ENCODE measurements at places on chromosomes 12 and 14.

DNA sequence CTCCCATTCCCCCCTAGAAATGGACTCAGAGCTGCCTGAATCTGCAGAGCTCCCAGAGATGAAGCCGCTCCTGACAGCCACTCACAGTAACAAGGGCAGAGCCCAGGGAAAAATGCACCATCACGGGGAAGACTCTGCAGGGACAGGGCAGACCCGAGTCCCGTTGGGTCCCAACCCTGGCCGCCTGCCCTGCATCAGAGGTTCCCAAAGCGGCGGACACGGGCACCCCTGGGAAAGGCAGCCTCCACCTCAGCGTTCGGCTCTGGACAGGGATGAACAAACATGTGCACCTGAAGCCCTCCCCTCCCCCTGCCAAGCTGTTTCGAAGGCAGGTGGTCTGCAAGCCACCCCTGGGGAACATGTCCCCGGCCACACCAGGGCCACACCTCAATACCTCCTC, 320.4 kb downstream of the ADGRD1 start:
- no peak for DNase-seq

GRCh38 chr12:115213538-115214016, 529.6 kb upstream of the TBX3 start:
- DNase-seq = peak; percentile 74

GRCh38 chr14:20476776-20477175, 7.6 kb downstream of the PNP start:
- no peak for DNase-seq

GRCh38 chr12:116365606-116366455, 88.3 kb upstream of the MED13L start:
- DNase-seq = no peak

- DNase-seq = no peak
These were observed 109.0 kb upstream of the ATP2B1 start for GRCh38 chr12:89817501-89818226.

DNA sequence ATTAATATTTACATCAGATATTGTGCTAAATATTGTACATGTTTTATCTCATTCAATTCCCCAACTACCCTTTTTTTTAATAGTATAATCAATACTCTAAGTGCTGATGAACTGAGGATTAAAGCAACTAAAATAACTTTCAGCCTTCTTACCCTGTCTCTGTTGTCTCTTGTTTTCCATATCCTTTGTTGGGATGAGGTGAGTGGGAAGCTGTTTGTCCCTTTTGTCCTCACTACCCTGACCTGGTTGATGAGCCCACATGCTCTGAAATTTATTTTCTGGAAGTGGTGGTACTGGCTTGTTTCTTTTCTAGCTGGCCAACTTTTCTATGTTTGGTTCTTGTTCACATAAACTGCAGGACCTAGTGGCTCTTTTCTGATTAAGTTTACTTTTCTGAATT, 9.6 kb upstream of the ART4 start:
- DNase-seq = no peak

GRCh38 chr12:152440-152839, 61.5 kb downstream of the SLC6A12 start:
- DNase-seq = no peak

- DNase-seq = peak; percentile 31
These were observed 37.7 kb upstream of the ZNF641 start for GRCh38 chr12:48388460-48388859.

GRCh38 chr12:124684496-124684895, 117.1 kb upstream of the NCOR2 start:
- no peak for DNase-seq

- DNase-seq = no peak
These were observed 13.1 kb downstream of the TEDC1 start for GRCh38 chr14:105503935-105504692.

DNA sequence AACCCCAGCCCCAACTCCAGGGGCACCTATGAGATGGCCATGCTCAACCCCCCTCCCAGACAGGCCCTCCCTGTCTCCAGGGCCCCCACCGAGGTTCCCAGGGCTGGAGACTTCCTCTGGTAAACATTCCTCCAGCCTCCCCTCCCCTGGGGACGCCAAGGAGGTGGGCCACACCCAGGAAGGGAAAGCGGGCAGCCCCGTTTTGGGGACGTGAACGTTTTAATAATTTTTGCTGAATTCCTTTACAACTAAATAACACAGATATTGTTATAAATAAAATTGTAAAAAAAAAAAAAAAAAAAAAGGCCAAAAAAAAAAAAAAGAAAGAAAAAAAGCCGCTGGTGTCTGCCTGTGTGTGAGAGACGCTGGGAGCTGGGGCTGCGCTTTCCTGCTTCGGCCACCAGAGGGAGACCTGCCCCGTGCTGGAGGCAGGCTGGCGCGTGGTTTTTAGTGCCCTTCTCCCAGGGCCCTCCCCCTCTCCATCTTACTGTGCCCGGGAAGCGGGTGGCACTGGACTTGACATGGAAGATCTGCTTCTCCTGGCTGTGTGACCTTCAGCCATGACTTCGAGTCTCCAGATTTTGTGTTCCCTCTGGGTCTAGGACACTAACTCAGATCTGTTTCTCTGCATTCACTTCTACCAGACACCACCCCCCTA, 3.4 kb upstream of the NXPH4 start:
- peak; percentile 88 for DNase-seq

DNA sequence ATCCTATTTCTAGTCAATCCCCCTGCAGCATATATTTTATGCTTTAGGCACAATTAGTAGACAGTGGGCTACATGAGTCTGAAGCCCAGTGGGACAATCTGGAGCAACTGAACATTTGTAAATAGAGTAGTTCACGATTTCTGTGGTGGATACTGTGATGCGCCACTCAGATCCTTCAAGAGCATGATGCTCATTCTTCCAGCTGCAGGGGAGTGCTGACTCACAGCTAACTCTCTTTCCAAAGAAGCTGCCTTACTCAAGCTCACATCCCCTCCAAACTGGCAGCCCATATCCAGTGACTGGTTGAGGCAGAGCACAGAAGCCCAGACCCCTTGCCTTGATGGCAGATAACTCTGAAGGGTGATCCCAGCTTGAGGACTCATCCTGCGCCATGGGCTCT, 224.2 kb upstream of the EEA1 start:
- no peak for DNase-seq

DNA sequence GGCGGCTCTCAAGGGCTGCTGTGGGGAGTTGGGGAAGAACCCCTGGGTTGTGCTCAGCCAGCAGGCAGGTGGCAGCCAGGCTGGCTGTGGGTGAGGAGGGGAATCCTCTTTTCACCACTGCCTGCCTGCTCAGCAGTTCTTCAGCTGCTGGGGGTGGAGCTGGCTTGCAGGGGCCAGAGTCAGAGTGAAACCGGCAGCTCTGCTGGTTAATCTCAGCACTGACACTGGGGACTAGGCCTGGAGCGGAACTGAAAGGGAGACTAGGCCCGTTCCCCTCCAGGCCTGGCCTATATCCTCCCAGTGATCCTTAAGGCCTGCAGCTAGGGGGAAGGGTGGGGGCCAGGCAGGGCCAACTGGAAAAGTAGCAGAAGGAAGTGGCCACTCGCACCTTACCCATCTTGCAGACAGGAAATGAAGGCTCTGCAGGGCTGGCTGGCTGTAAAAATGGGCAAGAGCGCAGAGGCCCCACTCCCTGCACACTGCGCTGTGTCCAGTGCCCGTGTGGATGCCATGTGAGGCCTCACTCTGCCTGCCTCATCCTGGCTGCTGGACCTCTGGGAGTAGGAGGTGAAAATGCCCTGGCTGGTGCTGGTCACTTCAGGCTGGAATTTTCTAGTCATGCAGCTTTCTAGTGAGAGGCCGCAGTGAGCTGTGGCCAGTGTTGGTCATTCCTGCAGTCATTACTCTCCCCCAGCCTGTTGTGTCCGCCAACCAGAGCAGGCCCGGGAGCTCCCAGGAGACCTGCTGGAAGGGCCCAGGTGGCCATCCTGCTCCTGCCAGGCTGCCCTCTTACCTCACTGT, 39.4 kb downstream of the SH2B3 start:
- peak; percentile 61 for DNase-seq

DNA sequence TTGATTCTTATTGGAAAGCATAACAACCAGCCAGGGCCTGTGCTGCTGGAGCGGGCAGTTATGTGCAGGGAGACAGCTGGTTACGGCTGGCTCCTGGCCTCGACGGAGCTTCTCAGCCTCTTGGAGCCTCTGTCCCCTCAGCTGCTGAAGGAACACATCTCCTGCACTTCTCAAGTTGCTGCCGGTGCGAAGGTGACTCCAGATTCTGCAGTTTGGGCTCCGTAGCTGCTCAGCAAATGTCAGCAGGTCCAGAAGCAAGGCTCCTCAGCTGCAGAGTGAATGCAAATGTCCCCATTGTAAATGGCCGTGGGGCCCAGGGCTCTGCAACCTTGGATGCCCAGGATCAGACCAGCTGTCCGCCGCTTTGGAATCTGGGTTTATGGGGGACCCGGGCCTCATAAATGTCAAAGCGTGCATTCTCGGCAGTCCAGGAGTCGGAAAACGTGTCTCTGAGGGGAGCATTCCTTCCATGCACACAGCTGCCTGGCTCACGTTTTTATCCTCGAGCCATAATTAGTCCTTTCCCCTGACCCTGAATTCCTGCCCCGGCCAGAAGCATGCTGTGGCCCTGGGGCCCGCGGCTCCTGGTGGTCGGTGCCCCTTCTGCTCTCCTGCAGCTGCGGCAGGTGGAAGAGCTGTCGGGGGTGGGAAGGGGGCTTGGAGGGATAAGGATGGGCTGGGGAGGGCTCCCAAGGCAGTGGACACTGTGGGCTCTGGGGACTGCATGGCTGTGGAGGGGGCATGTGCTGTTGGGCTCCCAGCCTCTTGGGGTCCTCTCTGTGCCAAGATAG, 106.0 kb downstream of the KIF26A start:
- DNase-seq = peak; percentile 31

DNA sequence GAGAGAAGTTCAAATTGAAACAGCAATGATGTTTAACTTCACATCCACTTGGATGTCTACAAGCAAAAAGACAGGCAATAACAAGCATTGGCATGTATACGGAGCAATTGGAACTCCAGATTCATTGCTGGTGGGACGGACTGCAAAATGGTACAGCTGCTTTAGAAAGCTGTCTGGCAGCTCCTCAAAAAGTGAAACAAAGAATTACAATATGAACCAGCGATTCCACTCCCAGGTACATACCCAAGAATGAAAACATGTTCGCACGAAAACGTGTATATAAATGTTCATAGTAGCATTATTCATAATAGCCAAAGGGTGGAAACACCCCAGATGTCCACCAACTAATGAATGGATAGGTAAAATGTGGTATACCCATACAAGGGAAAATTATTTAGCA, 125.7 kb downstream of the HMGA2 start:
- DNase-seq = no peak

DNA sequence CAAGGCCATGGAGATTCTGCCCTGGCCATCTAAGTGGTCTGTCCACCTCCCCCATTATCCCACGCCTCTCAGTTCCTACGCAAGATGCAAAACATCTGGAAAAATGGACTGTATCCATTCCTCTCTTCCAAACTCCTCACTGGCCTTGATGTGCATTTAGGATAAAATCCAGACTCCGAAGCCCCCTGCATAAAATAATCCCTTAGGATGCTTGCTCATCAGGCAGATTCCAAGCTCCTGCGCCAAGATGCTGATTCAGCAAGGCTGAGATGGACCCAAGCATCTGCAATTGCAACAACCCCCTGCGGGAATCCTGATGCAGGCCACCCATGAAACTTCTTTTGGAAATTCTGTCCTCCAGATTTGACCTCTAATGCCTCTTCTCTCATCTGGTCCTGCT, 81.6 kb downstream of the SPRING1 start:
- peak; percentile 69 for DNase-seq

DNA sequence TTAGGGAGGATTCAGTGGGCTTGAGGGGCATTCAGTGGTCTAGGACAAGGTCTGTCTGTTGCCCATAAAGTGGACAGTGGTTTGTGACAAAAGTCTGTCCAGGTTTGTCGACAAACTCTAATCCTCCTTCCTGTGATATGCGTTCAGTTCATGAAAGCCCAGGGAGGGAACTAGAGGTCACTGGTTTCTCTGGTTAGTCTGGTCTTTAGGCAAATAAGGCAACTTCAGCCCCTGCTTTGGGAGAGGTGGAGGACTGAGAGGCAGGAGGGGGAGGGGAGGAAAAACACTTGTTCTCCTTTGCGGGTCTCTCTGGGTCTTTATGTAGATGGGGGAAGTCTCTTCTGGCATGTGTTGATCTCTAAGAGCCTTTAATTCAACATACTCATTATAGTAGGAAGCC, 235.1 kb upstream of the PWP1 start:
- no peak for DNase-seq

GRCh38 chr12:95224202-95225170, 6.9 kb downstream of the VEZT start:
- DNase-seq = no peak

- no peak for DNase-seq
These were observed 77.7 kb downstream of the PPP2R5C start for GRCh38 chr14:101839236-101839635.

- peak; percentile 22 for DNase-seq
These were observed at the start of gene NTN4 for GRCh38 chr12:95790033-95790916. TSS of gene NTN4 (minus strand) at chr12:95790764. CDS start at chr12:95790309, 455 bp downstream.

- DNase-seq = no peak
These were observed 340.2 kb downstream of the AEBP2 start for GRCh38 chr12:19779395-19780056.

DNA sequence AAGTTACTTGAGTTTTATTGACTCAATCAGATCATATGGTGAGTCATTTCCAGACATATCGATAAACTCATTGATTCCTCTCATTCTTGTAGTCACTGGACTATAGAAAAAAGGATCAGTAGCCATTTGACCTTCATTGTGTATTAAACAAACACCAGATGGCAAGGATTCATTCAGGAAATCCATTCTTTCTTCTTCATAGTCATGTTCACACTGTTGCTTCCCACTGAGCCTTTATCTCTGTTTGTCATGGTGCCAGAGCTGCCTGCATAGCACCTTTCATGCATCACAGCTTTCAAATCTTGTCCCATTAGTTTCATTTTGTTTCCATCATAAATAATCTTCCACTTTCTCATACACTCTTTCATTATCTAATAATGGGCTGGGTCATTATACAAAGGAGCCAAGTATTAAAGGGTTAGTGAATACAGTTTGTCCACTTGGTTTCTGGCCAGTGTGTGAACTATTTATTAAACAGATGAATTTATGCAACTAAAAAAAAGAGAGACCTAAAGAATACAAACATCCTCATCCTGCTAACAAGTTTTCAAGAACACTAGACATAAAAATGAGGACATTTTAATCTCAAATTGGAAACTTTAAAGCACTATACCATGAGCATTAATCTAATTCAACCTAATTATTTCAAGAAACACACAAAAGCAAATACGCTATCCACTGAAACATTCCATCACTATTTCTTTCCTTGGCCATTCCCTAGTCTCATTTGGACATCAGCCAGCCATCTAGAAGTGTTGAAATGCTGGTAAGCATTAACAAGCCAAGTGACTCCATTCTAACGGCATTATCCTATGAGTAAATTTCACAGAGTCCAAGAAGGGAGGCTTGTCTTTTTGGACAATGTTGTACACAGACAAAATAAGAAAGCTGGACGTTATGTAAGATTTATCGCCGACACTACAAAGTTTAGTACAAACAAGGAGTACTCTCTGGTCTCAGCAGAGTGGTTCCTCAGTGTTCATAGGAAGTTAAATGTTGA, 476.5 kb downstream of the FOXG1 start:
- no peak for DNase-seq
